ENCODE measurements at places on chromosomes 2 and 18.

DNA sequence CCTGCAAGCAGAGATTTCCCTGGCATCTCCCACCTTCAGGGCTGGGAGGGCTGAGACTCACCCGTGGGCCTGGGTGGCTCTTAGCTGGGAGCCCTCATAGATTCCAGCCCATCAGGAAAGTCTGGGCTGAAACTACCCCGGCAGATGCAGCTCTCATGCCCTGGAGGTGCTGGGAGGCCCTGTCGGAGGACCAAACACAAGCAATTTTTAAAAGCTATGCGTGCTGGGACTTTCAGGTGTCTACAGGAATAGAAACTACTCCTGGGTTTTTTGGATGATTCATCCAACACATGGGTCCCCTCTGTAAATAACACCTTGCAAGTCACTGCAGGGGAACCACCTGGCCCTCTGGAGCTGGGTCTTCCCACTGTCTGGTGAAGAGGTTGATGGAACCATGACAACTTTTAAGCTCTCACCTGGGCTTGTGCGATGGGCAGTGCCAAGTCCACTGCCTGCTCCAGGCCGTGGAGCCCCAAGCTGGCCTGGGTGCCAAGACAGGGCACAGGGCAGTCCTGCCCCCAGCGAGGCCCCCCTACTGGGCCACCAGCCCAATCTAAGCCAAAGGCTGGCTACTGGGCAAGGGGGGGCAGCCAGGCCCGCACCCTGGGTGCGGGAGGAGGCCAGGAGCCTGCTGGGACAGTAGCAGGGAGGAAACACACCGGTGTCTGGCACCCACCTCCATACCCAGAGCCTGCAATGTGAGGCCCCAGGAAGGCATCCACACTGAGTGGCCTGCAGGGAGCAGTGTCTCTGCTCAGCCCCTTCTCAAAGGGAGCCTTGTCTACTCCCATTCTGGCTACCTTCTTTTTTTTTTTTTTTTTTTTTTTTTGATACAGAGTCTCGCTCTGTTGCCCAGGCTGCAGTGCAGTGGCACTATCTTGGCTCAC lies 1.1 kb upstream of the GPR55 start:
- DNase-seq: no peak

- no peak for DNase-seq
These were observed 191.7 kb upstream of the ALKAL2 start for GRCh38 chr2:479490-480176.

DNA sequence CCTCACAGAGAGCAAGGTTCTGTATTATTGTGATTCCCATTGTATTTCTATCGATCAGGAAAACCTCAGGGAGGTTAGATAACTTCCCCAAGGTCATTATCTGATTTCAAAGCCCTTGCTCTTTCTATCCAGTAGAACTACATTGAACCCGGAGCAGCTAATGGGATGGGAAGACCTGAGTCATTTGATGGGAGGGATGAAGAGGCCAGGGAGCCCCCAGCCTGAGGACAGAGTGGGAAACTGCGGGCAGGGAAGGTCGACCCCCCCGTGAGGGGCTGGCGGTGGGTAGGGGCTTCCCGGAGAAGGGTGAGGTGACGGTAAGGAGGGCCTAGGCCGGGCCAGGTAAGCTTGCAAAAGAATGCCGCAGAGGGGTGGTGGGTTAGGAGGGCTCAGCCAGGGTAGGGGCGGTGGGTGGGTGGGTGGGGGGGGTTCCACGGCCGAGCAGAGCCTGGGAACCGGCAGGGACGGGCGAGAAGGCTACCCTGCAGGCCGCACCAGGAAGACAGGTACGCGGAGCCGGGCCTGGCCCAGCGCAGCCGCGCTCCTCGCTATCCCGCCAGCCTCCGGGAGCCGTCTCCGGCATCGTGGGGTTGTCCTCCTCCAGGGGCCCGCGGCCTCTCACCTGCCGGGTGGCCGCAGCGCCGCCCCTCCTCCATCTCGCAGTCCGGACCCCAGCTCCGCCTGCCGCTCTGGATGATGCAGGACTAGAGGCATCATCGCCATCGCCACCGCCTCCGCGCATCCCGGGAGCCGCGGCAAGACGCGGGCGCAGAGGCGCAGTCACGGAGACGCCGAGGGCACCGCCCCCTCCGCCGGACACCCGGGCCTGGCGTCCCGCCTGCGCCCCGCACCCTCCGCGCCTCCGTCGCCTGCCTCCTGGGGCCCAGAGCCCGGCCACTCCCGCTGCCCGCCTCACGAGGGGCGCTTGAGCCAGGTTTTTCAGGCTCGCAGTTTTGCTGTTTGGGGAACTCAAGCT lies at the start of gene GPR75:
Gene GPR75, minus strand, starts transcription at position 762 of the 976 bp plus-strand sequence. CDS start 5,211 bp downstream, outside the sequence.
- DNase-seq: no peak

GRCh38 chr18:41395695-41396094 lies 559.3 kb upstream of the PIK3C3 start:
- no peak for DNase-seq

DNA sequence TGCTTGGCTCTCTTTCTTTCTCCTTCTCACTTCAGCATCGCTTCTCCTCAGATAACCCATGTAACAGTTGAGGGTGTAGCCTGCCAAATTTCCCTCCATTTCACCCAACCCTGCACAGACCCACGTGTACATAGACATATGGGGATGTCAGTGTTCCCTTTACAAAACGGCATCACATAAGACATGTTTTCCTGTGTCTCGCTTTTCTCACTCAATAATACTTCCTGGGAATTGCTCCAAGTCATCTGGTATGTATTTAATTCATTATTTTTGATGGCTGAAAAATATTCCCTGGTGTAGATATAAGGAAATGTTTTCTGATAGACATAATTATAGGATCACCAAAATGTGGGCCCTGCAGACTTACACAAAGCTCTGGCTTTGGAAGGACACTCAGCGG lies 176.8 kb downstream of the LOXHD1 start:
- peak; percentile 16 for DNase-seq

- DNase-seq: peak; percentile 29
These were observed 15.4 kb upstream of the MLPH start for GRCh38 chr2:237471438-237472186.

DNA sequence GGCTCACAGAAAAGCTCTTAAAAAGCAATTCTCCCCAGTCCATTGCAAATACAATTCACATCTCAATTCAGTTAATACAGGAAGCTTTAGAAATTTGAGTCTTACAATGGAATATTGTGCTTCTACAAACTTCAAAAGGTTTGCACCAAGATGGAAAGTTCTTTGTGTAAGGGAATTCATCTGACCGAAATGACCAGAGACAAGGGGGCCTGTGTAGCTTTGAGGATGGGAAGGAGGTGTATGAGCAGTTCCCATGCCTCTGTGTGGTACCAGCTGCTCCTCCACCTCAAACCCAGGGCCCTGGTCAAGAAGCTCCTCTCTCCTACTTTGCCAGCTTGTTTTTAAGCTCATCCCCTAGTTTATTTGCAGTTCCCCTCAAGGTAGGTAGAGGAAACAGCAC lies 312.8 kb upstream of the PKDCC start:
- DNase-seq: no peak

- DNase-seq: no peak
These were observed 64.2 kb downstream of the MTCL1 start for GRCh38 chr18:8769509-8770095.

DNA sequence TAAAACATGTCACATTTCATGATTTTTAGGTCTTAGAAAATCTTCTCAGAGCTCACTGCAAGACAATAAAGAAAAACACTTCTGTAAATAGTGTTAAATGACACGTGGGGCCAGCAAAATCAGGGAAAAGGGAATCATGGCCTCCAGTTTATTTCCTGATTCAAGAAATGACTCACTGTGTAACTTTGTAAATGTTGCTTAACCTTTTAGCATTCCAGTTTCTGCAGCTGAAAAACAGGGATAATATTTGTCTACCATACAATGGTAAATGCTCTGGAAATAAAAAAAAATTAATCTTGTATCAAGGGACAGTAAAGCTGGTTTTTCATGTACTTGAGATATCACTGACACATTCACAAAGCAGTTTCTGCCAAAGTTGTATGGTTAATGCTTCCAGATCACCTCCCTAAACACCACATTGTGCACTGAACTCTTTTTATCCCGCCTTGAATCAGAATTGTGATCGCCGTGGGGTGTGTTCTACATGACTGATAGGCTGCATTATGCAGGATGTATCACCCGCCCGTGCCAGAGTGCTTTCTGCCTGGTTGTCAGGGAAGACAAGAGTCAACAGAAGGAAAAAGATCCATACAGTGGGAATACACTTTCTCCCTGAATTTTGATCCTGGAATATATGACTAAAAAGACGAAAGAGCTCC lies 238.8 kb downstream of the IKZF2 start:
- DNase-seq: peak; percentile 40

- no peak for DNase-seq
These were observed 126.4 kb downstream of the MAP4K4 start for GRCh38 chr2:101823859-101824258.

- DNase-seq: no peak
These were observed 78.6 kb upstream of the ETAA1 start for GRCh38 chr2:67318563-67318962.

DNA sequence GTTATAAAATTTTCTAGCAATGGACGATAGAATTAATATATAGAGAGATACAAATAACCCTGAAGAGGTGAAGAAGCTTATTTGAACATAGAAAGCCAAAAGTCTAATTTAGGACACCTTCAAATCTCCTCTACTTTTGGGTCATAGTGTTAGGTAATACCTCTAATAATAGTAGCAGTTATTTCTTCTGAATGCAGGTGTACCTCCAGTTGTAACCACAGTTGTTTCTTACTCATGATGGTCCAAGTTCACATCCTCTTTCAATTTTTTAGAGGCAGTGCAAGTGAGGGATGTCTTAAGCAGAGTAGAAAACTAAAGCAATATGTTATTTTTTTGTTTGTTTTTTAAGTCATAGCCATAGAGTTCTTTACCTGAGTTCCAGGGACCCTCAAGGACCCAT lies 429.5 kb downstream of the CCDC85A start:
- no peak for DNase-seq

DNA sequence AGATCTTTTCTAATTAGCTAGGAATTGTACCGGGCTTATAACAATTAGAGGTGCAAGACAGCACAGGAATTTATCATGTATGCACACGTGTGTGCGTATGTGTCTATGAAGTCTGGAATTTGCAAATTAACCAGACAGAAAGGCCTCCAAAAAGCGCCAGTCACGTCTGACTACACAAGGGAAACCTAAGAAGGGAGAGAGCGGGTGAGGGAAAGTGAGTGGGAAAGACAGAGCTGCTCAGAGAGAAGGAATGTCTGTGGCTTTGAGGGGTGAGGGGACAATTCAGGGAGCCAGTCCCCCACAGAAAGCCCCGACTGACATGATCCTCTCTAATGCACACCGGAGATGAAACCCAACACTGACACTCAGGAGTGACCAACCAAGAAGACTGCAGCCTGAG lies 197.7 kb upstream of the SH3BP4 start:
- no peak for DNase-seq

- DNase-seq: no peak
These were observed 32.6 kb downstream of the IL1R2 start for GRCh38 chr2:102024410-102024809.

GRCh38 chr2:11122380-11122779 lies 32.9 kb upstream of the SLC66A3 start:
- DNase-seq: no peak

DNA sequence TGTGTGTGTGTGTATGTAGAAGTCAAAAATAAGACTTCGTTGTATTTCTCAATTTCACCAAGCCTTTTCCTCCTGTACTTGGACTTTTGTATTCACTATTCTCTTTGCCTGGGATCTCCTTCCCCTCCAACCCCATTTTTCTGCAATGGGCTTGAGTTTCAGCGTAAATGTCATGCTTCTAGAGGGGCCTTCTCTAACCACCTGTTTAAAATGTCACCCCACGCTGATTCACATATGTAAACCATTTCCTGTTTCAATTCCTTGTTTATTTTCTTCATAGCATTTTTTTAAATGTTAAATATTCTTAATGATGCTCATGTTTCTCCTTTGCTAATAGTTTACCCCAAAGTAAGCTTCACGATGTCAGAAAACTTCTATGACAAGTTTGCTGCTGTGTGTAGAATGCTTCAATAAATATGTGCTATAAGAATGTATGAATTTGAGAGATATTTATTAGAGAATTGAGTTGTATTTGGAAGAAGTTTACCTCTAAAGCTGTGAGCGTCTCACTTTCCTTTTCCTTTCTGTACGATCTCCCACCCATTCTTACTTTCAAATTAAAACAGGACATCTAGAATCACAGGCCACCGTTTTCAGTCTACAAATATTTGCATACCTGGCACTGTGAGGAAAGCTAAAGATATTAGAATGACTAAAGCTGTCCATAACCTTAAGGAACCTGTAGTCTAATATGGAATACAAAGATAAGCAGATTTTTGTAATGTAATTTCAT lies 762.4 kb downstream of the LRRTM4 start:
- DNase-seq: no peak

DNA sequence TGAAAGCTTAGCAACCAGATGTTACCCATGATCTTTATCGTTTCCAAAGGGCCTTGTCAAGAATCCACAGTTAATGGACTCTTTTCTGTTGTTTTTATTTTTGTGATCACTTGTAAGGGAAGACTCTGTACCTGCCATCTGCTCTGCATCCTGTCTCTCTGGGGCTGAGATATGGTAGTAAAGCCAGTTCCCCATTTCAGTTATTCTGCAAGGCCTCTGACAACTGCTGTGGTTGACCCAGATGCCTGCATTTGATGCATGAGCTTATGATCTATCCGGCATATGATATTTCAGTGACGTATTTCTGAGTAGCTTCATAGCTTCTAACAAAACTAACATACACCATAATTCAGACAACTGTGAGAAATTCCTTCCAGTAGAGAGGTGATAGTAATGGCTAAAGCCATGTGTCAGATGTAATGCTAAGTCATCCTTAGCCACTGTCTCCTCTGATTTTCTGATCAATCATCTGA lies 105.1 kb downstream of the TPO start:
- no peak for DNase-seq

- peak; percentile 59 for DNase-seq
These were observed at the start of gene STAT4 for GRCh38 chr2:191150600-191151330. TSS of gene STAT4 (minus strand) at chr2:191150994. CDS start at chr2:191148203, 2,791 bp downstream.

- DNase-seq: no peak
These were observed 94.0 kb downstream of the NDUFA10 start for GRCh38 chr2:239930871-239931771.

DNA sequence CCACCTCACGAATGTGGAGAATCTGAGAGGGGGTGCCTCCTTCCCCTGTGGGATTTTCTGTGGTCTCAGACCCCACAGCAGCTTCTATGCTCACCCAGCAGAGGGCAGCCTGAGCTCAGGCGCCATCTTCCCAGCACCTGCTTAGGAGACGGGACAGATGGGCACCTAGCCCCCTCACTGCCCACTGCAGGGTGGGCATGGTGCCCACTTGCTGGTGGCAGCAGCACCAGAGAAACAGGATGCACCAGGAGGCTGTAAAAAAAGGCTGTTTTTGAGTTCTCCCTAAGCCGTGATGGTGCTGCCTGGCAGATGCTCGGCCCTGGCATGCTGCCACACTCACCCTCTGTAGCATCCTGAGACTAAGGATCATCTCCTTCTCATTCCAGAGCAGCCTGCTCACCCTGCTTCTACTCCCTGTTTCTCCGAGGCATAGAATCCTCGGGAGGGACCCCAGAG lies 19.1 kb upstream of the SLC20A1 start:
- peak; percentile 71 for DNase-seq
